Natural killer cell treated with Interleukin-12 subunit alpha and Interleukin-12 subunit beta and Interleukin-15 and Interleukin-18, amount 100 ng/mL, for 72 hours (primary cell): ENCODE measurements at places on chromosomes 5 and 9.

- no peak for DNase-seq
These were observed 16.1 kb downstream of the ZNF608 start for GRCh38 chr5:124730381-124730780.

- DNase-seq: no peak
These were observed 87.6 kb downstream of the COL23A1 start for GRCh38 chr5:178502401-178503100.

DNA sequence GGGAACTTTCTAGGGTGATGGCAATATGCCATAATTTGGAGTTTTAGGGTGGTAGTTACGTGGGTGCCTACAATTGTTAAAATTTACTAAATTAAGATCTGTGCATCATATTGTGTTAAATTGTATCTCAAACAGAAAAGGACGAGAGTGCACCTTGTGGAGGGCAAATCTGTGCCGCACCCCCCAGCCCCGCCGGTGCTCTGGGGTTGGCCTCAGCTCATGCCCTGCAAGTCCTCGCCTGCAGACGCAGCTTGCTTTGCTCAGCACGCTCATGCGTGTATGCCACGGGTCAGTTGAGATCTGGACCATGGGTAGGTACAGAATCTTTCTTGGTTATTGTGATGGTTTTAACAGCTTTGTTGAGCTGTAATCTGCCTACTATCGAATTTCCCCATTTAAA is 33.7 kb upstream of the FCN1 start:
- no peak for DNase-seq

DNA sequence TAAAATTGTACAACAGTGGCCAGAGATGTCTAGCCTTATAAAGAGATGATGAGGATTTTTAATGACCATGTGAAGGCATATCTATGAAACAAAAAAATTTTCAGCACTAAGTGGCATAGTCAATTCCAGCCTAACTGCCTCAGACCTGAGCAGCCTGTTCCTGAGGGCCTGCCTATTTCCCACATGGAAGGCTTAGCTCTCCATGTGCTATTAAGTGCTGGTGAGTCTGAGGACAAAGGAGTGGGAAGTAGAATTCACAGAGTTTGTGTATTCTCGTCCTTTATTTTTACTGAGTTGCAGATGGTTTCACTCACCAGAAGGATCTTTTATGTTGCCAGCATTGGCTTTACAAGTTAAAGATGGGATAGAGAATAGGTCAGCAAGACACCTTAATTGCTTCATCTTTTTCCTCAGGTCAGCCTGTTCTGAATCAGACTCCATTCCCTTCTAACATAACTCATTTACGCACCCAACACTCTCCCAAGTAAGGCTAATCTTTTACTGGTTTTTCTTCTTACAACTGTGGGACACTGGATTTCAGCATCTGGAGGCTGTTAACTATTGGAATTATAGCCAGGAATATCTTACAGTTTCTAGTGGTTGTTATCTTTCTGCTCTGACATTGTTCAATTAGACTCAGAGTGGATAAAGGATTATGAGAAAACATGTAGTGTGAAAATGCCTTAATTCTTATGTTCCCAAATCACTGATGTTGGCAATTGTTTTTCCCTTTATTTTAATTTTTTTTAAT is 76.8 kb downstream of the ISOC1 start:
- DNase-seq: no peak

DNA sequence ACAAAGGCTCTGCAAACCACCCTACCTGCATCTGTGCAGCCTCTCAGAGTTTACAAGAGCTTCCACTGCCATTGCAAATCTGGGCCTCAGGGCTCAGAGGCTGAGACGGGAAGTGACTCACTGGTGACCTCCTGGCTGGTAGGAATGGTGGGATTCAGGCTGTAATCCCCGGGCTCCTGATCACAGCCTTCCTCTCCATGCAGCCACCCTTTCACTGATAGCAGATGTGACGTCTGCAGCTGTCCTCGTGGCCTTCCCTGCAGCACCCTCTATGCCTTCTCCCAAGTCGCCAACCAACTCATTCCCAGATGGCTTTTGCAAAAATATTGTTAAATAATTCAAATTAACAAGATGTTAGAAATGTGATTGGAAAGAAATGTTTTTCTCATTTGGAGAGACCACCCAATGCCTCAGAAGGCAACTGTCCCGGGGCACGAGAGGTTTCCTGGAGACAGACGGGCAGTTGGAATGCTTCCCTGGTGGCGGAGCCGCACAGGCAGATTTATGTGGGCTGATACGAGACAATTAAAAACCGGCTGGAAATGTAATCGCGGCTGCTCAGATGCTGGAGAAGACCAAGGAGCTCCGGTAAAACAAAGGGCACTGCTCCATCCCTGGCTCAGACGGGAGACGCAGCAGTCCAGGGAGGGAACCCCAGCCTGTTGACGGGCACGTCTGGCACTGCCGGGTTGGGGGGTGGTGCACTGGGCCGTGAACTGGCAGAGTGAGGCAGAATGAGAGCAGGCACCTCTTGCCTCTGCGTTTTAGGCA is 34.4 kb upstream of the SLC25A51 start:
- DNase-seq: no peak

DNA sequence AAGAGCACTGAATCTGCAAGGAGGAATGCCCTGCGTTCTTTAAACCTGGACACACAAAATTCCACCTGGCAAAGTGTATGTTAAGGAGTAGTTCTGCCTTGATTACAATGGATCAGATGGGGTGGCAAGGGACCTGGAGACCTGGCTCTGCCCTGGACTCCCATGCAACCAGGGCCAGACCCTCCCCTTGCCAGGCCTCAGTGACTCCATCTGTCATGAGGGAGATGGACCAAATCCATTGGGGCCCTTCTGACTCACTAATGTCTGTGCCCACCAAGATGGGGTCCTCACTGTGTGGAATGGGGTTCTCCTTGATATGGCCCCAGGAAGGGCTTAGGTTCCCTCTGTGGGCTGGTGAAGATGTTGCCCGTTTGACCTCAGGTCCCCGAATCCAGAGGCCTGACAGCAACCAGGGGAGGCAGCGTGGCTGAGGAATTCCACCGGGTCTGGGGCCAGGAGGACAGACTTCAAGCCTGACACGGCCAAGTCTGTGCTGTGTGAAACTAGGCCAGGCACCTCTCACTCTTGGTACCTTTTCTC is 100.3 kb downstream of the PAX5 start:
- no peak for DNase-seq

DNA sequence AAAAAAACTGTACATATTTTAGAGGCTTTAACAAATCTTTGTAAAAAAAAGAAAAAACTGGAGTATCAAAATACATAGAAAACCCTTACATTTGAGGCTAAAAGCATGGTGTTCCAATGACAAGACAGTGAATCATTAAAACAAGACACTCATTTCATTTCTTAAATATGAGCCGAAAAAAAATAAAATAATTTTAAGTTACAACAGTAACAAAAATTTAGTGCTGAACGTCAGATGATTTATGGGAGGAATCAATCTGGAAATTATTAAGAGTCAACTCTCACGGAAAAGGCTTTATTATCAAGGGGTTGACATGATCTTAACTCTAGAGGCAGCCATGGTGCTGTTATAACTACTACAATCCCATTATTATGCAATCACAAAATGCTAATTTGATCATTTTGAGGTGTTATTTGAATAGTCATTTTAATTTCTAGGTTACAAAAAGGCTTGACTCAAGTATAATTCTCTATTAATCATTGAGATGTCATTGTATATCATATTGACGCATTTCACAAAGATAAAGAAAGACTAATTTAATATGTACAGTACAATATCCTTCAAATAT is 51.9 kb downstream of the MAPKAP1 start:
- DNase-seq: no peak

DNA sequence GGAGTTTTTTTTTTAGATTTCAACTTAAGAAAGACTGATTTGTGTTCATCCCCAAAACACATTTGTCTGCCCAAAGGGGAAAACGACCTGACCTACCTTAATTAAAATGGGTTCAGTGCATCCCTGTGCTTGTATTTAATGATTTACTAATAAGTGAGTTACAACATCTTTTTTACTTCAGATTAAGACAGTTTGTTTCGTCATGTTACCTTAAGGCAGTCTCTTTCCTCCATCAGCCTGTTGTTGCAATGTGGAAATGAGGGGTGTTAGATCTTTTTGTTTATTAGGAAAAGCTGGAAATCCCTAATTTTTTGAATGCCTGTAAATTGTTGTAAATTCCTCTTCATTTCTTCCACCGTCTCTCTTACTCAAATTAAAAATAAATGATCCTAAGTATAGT is 177.5 kb downstream of the GDNF start:
- no peak for DNase-seq

DNA sequence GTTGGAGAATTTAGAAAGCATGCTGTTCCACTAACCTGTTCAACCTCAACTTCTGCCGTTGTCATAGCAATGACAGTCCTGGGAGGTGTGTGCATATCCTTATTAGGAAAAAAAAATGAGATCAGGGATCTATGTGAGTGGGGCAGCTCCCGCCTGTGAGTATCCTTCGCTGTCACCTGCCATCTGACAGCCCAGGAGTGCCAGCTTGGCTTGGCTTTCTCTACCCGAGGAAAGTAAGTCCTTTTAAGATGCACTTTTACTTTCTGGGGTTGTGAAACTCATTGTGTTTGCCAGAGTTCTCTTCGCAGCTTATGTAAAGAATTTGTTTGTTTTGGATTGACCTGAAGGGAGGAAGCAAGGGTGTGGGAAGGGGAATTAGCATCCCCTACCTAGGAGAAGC is 21.8 kb downstream of the PCDHAC2 start:
- DNase-seq: no peak

GRCh38 chr5:90949469-90950358 is 391.1 kb downstream of the ADGRV1 start:
- DNase-seq: no peak

DNA sequence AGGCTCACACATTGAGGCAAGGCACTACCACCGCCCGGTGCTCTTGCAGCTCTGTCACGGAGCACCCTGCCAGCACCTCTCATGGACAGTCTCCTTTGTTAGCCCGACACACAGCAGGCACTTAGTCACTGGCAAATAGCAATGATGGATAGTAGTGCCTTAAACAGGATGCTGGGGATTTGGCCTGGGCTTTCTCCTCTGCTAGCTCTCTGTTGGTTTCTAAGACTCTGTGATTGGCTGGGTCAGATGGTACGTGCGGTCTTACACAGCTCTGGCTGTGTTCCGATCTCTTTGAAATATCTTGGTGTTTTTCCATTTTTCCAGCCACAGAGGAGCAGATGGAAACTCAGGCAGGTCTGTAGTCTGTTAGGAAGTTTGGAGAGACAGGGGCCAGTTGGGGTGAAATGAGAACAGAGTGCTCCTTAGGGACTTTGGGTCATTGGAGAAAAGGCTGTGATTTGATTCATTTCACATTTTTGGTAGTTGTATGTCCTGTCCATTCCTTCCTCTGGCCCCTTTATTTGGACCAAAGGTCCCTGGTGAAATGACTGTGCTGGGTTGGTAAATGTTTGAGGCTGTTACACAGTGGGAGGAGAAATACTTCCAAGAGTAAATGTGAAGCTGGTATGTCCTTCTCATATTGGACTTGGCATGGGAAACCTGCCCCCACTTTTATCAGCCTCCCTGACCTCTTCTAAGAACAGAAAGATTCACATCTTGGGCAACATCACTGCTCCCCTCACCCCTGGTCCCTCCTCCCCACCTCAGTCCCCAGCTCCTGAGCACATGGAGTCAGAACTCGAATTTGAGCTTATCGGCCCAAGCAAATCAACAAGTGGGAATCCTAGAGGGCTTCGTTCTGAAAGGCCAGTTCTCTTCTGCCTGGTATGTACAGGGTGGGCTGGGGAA is 3.4 kb downstream of the SMIM3 start:
- no peak for DNase-seq

DNA sequence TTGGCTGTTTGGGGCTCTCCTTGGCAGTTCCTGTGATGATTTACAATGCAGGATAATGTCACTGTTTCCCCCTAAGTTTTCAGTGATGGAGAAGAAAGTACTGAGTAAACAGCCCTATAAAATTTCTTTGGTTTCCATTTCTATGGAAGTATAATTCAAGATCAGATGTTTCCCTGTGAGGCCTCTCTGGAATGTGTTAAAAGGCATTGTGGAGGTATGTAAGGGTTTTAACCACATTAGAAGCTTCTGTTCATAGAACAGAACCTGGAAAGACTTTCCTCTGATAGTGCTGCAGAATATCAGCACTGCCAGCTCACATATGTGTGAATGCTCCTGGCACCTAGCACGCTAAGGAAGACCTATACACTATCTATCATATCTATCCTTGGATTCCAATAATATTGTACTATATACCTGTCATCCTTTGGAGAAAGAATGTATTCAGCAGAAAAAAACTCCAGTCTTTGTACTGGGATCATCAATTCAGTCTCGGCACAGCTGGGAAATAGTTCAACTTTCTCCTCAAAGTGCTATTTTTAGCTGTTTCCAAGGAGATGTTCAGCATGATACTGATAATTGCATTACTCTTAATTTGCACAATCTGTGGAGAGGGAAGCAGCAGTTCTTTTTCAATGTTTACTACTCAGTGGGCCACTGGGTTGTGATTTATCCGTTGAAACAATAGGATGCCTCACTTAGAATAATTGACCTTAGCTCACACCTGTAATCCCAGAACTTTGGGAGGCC is 21.9 kb downstream of the TTC1 start:
- DNase-seq: no peak

GRCh38 chr5:11904265-11904906 is at the start of gene CTNND2:
CTNND2 (minus strand) TSS chr5:11904446; CDS start chr5:11903853, 593 bp downstream.
- DNase-seq: no peak

GRCh38 chr5:12204761-12205160 is 300.5 kb upstream of the CTNND2 start:
- no peak for DNase-seq

GRCh38 chr9:134319306-134320125 is 6.7 kb upstream of the RXRA start:
- DNase-seq: no peak

DNA sequence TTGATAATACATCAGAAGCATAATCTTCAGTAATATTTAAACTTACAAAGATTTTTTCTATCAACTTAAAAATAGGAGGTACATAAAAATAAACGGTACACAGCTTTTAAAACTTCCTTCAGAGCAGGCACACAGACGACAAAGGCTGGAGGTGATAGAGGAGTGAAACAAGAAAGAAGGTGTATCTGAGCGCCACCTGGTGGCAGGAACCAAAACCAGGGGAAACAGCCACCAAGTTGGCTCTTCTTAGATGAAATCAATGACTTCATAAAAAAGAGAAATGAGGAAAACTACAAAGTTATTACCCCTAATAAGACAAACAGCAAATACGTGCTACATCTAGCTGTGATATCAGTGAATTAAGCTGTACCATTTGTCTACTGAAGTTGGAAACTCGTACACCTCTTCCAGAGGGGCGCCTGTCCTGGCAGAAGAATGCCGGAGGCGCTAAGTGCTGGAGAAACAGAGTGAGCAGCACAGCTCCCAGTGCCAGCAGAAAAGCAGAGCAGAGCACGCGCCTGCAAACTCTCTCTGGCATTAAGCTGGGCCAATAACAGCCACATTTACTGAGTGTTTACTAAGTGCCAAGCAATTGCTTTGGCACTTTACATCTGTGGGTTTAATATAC is 85.9 kb downstream of the SETX start:
- peak; percentile 72 for DNase-seq

GRCh38 chr5:37055383-37055990 is 178.9 kb downstream of the NIPBL start:
- no peak for DNase-seq

GRCh38 chr5:169074839-169075238 is 226.1 kb downstream of the SLIT3 start:
- DNase-seq: no peak
